ENCODE measurements at places on chromosomes 5 and 9.

GRCh38 chr9:70477907-70478480, 63.5 kb upstream of the KLF9 start:
- DNase-seq, result no peak

DNA sequence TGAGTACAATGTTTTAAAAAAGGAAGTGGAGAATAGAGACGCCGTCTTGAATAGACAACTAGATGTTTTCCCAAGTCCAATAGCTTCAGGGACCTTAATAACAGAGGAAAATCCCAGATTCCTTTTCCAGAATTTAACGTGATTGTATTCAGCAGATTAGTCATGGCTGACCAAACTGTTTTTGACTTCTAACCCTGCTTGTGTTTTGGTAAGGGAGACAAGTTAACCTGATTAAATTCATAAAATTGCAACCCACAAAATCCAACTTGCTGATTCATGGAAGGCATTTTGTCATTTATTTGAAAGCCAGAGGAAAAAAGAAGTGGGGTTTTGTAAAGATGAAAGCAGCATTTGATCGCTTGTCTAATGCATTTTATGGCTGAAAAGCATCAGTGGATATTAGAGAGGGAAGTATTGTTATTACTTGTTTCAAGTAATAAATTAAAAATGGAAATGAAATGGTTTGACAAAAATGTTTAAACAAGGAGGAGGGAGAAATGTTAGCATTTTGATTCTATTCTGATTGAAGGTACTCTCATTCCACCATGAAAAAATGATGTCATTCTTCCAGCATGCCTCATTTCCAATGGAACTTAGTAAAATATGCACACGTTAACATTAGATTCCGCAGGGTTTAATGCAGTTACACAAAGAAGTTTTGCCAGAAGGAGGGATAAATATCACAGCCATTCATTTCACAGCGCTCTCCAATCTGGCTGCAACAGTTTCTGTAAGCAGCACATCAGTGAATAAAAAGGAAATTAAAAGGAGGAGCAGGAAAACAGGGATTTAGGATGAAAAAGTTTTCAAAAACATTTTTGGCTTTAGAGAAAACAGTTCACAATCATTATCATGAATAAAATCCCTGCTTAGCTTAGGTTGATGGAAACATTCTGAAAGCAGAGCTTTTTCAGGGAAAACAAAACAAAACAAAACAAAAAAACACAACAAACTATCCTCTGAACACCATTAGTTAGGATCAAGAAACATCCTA, 314.7 kb downstream of the PRR16 start:
- DNase-seq, result peak; percentile 74

- DNase-seq, result no peak
Measured at GRCh38 chr5:41891066-41891707, 13.0 kb upstream of the RIMOC1 start.

- DNase-seq, result no peak
Measured at GRCh38 chr9:127524373-127524772, 73.1 kb downstream of the LRSAM1 start.

- no peak for DNase-seq
Measured at GRCh38 chr5:40552981-40553380, 126.7 kb upstream of the PTGER4 start.

GRCh38 chr9:3676766-3677165, 151.0 kb upstream of the RFX3 start:
- no peak for DNase-seq

- peak; percentile 9 for DNase-seq
Measured at GRCh38 chr5:128036950-128037349, 46.6 kb upstream of the SLC12A2 start.

GRCh38 chr9:89961616-89962341, 357.0 kb downstream of the GADD45G start:
- DNase-seq, result peak; percentile 50

DNA sequence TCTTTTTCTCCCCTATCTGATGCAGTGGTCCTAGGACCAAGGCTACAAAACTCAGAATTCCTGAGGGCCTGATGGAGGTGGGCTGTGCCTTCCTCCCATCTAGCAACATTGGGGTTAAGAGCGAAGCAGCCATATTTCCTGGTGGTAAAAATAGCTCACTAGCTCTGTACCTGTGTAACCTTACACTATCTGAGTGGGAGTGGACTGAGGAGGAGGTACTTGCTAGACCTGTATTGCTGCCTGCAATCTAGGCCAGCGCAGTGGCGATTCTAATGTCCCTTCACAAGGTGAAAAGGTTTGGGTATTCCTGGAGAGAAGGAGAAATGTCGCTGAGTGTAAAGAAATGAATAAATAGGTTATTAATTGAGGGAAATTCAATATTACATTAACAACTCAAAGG, 80.2 kb upstream of the LIFR start:
- no peak for DNase-seq

- DNase-seq, result no peak
Measured at GRCh38 chr9:105693435-105694189, 729 bp upstream of the TMEM38B start.

DNA sequence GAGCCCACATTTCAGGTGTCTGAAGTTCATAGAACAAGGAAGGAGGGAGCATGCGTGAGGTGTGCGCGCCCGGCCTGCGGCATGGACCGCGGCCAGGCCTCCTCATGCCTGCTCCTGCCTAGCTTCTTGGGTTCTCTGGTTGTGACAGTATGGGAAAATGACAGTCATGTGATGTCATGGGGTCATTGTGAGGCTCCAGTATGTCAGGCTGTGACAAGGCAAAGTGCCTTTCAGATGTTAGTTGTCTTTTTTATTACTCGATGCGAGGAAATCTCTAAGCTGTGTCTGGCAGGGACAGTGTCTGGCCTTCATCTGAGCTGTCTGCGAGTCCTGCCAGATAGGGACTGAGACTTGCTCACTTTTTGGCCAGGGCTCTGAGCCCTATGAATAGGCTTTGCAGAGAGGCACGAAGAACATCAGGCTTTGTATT, 13.3 kb downstream of the UCK1 start:
- no peak for DNase-seq

DNA sequence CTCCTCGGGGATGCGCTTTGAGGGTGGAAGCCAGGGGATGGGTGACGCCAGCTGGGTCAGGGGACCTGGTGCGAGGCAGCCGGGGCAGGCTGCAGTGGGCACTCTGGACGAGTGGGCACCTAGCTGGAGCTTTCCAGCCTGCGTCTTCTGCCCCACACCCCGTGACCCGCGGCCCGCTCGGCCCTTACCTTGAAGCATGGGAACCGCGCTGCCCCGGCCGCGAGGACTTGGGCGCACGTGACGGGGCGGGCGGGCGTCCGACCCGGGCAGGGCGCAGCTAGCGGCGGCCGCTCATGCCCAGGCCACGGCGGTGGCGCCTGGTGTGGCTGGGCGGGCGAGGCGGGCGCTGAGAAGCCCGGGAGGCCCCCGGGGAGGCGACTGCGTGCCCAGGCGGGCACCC, 300 bp downstream of the FAM163B start:
- no peak for DNase-seq

DNA sequence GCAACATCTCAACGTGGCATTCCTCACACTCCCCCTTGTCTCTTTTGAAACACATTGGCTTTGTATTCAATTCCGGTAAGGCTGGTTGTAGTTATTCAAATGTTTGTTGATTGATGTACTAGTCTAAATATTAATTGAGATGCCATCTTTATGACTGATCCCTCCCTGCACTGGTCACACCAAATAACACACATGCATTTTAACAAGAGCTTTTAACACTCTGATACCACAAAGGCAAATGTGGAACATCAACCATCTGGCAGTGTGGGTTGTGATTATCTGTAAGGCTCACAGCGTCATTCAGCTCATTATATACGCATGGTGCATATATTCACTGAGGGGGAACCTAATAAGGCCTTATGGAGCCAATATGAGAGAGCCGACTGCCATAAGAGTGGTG, 305.0 kb downstream of the TENT4A start:
- DNase-seq, result no peak

DNA sequence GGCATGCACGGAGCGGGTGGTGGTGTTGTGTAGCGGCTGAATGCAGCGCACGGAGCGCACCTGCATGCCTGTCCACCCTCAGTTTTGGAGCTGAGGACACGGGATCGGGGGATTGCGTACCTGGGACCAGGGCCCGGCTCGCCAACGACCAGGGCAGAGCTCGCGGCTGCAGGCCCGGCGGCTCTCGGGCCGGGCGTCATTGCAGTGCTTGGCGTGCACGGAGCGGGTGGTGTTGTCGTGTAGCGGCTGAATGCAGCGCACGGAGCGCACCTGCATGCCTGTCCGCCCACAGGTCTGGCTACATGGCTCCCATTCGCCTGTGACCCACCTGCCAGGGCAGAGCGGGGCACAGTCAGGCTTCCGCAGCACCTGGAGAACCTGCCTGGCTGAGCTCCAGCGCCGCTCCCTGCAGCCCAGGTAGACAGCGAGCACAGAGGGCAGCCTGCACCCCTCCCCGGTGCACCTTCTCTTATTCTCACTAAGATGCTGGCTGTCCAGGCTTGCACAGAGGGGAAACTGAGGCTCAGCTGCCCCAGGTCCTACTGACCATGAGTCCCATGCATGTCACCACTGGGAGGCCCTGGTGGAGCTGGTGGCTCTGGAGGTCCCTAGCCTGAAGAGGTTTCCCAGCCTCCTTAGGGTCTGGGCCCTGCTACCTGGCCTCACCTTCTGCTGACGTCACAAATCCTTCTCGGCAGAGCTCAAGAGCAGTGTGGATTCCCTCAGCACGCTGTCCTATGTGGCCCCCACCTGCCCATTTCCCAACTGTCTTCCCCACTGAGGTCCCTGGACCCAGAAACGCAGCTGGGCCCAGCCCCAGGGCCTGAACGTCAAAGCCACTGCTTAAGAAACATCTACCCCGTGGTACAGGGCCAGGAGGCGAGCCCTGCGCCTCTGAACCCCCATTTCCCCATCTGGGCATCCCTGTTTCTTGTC, 64.9 kb downstream of the ZNF354C start:
- DNase-seq, result no peak

DNA sequence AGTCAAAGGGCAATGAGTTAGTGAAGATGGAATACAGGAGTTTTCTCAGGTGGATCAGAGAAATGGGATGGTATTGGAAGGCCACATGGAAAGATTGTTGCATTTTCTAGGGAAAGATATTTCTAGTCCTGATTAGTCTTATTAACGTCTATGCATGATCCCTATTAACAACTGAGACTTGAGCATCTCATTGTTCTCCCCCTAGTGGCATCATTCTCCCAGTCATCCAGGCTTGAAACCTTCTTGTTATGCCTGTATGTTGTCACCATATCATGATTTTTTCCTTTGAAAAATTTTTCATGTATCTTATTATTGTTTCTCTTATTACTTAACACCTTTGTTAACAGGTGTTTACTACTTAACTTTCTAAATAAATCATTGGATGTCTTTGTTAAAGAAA, 34.4 kb downstream of the KIF2A start:
- DNase-seq, result peak; percentile 11

- DNase-seq, result no peak
Measured at GRCh38 chr5:168683927-168684295, 104.7 kb upstream of the PANK3 start.

DNA sequence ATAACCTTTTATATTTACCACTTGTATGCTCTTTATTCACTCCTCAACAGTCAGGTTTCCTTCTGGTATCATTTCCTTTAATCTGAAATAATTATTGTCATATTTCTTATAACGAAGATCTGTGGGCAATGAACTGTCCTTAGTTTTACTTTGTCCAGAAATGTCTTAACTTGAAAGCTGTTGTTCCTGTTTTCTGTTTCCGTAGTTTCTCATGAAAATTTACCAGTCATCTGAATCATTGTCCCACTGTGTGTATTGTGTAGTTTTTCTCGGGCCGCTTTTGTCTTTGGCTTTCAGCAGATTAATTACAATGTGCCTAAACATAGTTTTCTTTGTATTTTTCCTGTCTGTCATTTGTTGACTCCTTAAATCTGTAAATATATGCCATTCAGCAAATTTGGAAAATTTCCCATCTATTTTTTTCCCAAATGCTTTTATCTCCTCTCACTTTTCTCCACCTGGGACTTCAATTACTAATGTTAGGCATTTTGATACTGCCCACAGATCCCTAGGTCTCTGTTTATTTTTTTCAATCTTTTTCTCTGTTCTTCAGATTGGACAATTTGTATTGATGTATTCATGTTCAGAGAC, 74.9 kb downstream of the PDE8B start:
- DNase-seq, result no peak

- no peak for DNase-seq
Measured at GRCh38 chr5:89435347-89435746, 552.4 kb upstream of the MEF2C start.

DNA sequence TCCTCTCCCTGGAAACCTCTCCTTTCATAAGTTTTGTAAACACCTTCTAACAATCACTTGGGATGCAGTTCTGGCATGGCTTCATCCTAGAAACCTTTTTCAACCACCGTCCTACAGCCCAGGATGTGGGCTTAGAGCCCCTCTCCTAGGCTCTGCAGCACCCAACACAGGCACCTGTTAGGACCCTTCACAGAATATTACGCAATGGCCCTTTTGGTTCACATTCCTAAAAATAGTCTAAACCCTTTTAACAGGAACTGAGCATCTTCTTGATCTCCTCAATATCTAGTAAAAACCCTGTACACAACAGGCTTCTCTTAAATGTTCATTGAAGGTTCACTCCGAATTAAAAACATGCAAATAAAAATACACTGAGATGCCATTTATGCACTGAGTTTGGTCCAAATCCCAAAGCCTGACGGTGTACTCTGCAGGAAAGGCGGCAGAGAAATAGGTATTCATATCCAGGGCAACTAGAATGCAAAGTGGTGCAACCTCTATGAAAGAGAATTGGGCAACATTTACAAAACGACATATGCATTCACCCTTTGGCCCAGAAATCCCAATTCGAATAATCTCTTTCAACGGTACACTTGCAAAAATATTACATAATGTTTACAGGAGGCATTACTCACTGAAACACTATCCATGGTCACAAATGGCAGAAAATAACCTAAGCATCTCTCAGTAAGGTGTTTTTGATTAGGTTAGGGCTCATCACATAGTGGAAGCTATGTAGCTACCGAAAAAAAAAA, 169.3 kb downstream of the SEMA5A start:
- DNase-seq, result no peak

DNA sequence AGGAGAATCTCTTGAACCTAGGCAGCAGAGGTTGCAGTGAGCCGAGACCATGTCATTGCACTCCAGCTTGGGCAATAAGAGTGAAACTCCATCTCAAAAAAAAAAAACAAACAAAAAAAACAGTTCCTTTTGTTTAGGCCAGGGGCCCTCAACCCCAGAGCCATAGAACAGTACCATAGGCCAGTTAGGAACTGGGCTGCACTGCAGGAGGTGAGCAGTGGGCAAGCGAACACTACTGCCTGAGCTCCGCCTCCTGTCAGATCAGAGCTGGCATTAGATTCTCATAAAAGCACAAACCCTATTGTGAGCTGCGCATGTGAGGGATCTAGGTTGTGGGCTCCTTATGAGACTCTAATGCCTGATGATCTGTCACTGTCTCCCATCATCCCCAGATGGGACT, 49.1 kb upstream of the SUB1 start:
- no peak for DNase-seq

- no peak for DNase-seq
Measured at GRCh38 chr9:135976944-135977343, 15.8 kb upstream of the UBAC1 start.

GRCh38 chr5:113357696-113358476, 76.9 kb downstream of the TSSK1B start:
- DNase-seq, result no peak

- no peak for DNase-seq
Measured at GRCh38 chr5:69217151-69217511, 17.6 kb upstream of the CDK7 start.

GRCh38 chr5:143180751-143181150, 222.7 kb downstream of the NR3C1 start:
- DNase-seq, result no peak

Data from astrocyte of the spinal cord (primary cell).